ENCODE measurements at places on chromosomes 2 and 18. TPM values are rescaled to one million over a fixed set of nuclear protein-coding genes. Genes with fewer than 3 reads are reported as not detected.
A peak's percentile ranks its signal among the peaks of the same experiment; 100 is the strongest.

Gene BUB1
- 1.1 TPM for total RNA-seq

Gene KCNG2
- total RNA-seq, result not detected

Gene EMILIN1
- 126 TPM for total RNA-seq

Gene ARHGAP25
- total RNA-seq, result 5.7 TPM

Gene FLACC1
- total RNA-seq, result 5.1 TPM

Gene SERPINB4
- total RNA-seq, result not detected

Gene GBX2
- not detected for total RNA-seq

Gene C1QL2
- not detected for total RNA-seq

Gene ERFE
- total RNA-seq, result 0.39 TPM

DNA sequence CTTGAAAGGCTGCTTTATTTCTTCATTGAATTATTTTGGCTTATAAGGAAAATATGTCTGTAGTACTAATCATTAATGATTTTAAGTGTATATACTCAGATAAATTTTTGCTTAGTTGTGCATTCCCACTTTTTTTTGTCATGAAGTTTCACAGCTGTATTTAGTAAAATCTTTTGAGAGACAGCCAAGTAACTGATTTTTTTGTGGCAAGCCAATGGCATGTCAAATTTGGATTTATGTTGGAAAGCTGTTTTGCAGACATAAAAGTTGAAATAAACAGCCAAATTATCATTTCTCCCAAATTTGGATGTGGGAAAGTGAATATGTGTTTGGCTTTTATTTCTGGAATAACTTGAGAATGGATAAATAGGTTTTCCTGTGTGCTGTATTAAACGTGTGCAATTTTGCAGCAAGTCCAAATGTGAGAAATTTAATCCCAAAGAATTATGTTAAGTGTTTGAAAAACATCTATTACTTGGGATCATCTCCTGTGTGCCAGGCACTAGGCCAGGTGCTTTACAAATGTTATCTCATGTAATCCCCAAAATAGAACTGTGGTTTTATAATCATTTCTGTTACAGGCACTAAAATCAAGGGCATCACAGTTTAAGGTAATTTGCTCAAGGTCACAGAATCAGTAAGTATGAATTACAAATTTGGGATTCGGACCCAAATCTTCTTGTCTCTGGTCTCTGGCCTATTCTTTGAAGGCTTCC lies 160.4 kb downstream of the PTPRM start:
- H3K4me1 ChIP-seq, result peaks cover 17% of the 10 kb centered on the region
- no peak overlapping the region for H3K4me3 ChIP-seq
- DNase-seq, result no peak
- no peak overlapping the region for H3K27ac ChIP-seq

DNA sequence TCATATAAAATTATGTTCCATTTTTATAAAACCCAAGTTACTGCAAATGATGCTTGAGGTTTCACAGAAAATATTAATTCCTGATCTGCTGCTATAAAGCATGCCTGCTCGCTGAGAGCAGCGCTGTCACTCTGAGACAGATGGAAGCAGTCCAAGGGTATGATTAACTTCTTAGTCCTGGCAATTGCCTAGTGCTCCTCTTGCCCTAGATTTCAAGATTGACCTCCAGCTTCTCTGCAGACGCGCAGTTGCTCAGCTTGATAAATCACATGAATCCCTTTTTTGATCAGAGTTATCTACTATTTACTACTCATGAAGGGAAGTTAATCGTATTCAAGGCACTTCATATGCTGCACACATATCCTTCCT lies 154.6 kb upstream of the REV1 start:
- no peak overlapping the region for H3K4me3 ChIP-seq
- H3K4me1 ChIP-seq, result peaks cover 43% of the 10 kb centered on the region
- H3K27ac ChIP-seq, result no peak overlapping the region
- H3K36me3 ChIP-seq, result no peaks in the 10 kb centered on the region
- H3K27me3 ChIP-seq, result no peaks in the 10 kb centered on the region
- peak; percentile 89 for DNase-seq

DNA sequence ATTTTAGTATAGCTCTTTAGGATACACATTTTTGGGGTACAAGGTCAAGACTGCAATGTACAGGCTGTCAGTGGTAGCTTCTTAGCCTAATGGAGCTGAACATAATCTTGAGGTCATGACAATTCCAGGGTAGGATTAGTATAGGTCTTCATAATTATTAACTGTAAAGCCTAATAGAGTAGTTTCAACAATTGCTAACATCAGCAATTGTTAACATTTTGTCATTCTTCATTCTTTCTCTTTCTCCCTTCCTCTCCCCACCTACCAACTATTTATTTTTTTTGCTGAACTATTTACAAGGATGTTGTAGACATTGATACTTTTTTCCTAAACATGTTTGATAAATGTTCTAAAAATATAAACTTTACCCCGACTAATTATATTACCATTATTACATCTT lies 461.3 kb upstream of the DCC start:
- no peaks in the 10 kb centered on the region for H3K27me3 ChIP-seq
- H3K36me3 ChIP-seq, result no peaks in the 10 kb centered on the region
- H3K4me3 ChIP-seq, result no peak overlapping the region
- H3K4me1 ChIP-seq, result no peaks in the 10 kb centered on the region
- DNase-seq, result no peak
- no peak overlapping the region for H3K27ac ChIP-seq

GRCh38 chr2:189109921-189110397 lies 69.6 kb downstream of the COL5A2 start:
- H3K4me1 ChIP-seq, result no peaks in the 10 kb centered on the region
- no peak overlapping the region for H3K4me3 ChIP-seq
- no peak overlapping the region for H3K27ac ChIP-seq
- H3K27me3 ChIP-seq, result no peaks in the 10 kb centered on the region
- peaks cover 7% of the 10 kb centered on the region for H3K36me3 ChIP-seq

DNA sequence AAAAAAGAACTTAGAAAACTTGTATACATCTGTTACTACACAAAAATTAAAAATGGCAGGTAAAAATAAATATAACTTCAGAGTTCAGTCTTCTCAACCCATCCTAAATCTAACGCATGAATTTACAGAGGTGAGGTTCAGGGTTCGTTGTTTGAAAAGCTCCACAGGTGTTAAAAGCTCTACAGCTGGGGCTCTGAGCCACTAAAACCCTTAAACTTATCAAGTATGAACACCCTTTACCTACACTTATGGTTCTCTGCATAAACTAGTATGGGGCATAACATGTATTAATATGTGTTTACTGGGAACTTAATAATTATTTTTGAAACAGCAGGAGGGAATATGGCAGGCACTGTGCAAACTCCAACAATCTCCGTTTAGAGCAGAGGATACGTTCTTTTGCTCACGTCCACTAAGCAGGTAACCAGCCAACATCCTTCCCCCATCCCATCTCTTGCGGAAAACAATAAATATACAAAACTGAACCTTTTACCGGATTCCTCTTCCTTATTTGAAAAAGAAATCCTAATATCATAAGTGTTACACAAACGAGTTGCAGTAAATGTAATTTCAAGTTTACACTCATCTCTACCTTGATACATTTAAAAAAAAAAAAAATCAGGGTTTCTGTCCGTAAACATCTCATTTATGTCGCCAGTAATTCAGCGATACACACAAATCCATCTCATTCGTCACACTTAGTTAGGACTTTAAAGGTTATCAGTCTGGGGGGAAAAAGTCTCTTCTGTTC lies 1.3 kb downstream of the PIAS2 start:
- H3K4me3 ChIP-seq, result peak overlapping the region; percentile 79
- H3K27me3 ChIP-seq, result no peaks in the 10 kb centered on the region
- DNase-seq, result no peak
- H3K36me3 ChIP-seq, result no peaks in the 10 kb centered on the region

DNA sequence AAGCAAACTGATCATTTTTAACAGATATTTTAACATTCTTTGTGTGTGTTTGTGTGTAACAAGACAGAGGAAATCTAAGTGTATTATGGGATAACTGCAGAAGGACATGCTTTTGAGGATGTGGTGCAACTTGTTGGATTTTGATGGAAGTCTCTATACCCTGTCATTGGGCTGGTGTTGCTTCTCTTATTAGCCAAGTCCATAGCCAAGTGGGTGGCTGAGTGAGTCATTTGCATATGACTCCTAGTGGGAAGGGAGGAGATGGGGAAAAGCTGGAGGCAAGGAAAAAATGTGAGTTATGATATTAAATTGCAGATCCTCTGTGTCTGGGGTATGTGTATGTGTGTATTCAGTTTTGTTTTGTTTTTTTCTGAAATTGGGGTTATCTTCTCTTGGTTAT lies 879.9 kb downstream of the DCC start:
- H3K4me3 ChIP-seq, result no peak overlapping the region
- no peak overlapping the region for H3K27ac ChIP-seq
- DNase-seq, result no peak
- H3K4me1 ChIP-seq, result no peaks in the 10 kb centered on the region
- no peaks in the 10 kb centered on the region for H3K36me3 ChIP-seq

DNA sequence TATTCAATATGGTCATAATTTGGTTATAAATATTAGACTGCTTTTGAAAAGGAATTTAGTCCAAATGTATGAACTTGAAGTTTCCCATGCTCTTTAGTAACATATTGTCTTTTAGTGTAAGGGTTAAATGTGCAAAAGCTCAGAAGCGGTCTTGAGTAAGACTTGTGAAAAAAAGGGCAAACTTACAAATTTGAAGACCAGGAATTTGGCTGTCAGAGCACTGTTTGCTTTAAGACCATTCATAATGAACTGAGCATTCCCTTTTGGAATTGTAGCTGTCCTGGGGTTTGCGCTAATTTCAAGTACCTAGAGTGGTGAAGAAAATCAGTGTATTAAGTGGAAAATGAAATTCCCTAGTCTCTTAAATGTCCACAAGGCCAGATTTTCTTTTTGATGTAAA lies 6.9 kb upstream of the ZEB2 start:
- H3K27me3 ChIP-seq, result peaks cover 61% of the 10 kb centered on the region
- peaks cover 23% of the 10 kb centered on the region for H3K4me1 ChIP-seq
- DNase-seq, result no peak

DNA sequence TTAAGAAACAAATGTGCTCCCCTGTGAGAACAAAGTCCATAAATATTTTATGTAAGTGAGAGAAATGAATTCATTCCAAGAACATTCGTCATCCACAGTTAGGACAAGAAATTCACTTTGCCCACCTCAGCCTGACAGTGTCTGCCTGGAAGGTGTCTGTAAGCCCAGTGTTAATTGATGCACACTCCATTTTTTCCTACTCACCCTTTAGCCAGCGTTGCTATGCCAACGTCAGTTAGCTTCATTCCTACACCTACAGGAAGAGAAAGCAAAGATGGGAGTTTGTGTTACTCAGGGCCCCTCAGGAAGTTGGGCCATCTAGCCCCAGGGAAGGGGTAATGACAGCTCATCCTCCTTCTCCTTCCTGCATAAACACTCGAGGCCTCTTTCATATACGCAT lies 131.0 kb downstream of the ALPK2 start:
- H3K36me3 ChIP-seq, result no peaks in the 10 kb centered on the region
- DNase-seq, result no peak
- H3K27me3 ChIP-seq, result no peaks in the 10 kb centered on the region
- no peak overlapping the region for H3K4me3 ChIP-seq

DNA sequence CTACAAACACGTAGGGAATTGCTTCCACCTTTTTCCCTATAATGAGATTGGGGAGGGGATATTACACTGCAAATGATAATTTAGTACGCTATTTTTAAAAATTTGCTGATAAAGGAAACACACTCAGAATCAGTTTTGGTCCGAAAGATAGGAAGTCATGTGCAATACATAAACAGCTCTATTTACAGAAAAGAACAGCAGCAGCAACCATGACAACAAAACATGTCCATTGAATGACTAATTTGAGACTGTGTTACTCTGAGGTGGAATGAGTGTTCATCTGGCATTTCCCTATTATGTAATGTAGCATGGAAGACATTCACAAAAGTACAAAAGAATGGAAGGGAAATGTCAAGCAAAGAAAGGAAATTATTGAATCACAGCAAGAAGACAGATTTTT lies 337.2 kb downstream of the NBAS start:
- no peak overlapping the region for H3K4me3 ChIP-seq
- no peak overlapping the region for H3K27ac ChIP-seq
- DNase-seq, result no peak
- no peaks in the 10 kb centered on the region for H3K27me3 ChIP-seq
- no peaks in the 10 kb centered on the region for H3K4me1 ChIP-seq

GRCh38 chr2:42764096-42764495 lies at the start of gene OXER1:
Gene OXER1, minus strand, starts transcription at chr2:42764135. Its CDS starts 73 bp downstream, at chr2:42764062.
- no peak within 1 kb of the TSS for H3K4me3 ChIP-seq
- no peaks in the 10 kb centered on the region for H3K4me1 ChIP-seq
- no peaks in the 10 kb centered on the region for H3K36me3 ChIP-seq
- no peak for DNase-seq

DNA sequence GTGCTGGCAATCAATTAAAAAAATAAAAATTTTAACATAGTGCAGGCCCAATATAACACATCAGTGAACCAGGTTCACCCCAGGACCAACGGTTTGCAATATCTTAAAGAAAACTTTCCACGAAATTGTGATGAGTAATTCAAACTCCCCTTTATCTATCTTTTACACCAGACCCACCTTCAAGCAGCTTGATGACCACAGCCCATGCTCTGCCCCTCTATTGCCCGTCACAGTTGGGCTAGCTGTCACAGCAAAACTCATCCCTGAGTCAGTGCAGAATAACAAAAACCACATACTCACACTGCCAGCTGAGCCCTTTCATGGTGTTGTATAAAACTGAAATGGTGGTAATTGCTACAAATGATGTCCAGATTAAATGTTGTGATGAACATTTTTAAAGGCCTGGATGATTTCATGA lies 112.5 kb upstream of the CREB1 start:
- no peak overlapping the region for H3K27ac ChIP-seq
- no peak for DNase-seq
- H3K4me3 ChIP-seq, result no peak overlapping the region
- no peaks in the 10 kb centered on the region for H3K36me3 ChIP-seq

- no peaks in the 10 kb centered on the region for H3K27me3 ChIP-seq
- H3K36me3 ChIP-seq, result no peaks in the 10 kb centered on the region
- no peak overlapping the region for H3K27ac ChIP-seq
- no peak overlapping the region for H3K4me3 ChIP-seq
- no peaks in the 10 kb centered on the region for H3K4me1 ChIP-seq
These were observed 65.8 kb downstream of the KCTD1 start for GRCh38 chr18:26482569-26482968.

DNA sequence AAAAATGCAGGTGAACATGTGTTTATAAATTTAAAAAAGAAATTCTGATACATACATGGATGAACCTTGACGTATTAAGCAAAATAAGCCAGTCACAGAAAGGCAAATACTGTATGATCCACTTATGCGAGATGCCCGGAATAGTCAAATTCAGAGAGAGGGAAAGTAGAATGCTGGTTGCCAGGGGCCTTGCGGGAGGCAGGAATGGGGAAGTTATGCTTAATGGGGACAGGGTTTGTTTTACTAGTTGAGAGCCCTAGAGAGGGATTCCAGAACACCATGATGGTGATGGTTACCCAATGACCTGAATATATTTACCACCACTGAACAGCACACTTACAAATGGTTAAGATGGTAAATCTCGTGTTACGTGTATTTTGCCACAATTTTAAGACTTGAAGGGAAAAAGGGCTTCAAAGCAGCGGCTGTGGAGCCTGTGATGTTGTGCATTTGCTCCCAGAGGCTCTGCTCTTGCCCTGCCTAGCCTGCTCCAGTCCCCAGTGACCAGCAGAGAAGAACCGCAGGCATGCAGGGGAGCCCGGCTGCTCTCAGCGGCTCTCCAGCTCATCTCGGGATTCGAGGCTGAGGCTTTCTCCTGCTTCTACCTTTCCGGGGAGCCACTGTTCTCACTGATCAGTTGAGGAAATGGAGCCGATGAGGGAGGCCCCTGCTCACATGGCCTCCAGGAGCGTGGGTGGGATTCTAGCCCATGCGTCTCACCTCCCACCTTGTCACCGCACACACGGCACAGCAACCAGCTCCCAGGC lies 51.7 kb upstream of the TFCP2L1 start:
- H3K4me1 ChIP-seq, result no peaks in the 10 kb centered on the region
- H3K4me3 ChIP-seq, result no peak overlapping the region
- DNase-seq, result no peak
- no peak overlapping the region for H3K27ac ChIP-seq
